Mesothelial cell of epicardium (in vitro differentiated cells): ENCODE measurements at places on chromosomes 5 and 9.
A peak's percentile ranks its signal among the peaks of the same experiment; 100 is the strongest.

DNA sequence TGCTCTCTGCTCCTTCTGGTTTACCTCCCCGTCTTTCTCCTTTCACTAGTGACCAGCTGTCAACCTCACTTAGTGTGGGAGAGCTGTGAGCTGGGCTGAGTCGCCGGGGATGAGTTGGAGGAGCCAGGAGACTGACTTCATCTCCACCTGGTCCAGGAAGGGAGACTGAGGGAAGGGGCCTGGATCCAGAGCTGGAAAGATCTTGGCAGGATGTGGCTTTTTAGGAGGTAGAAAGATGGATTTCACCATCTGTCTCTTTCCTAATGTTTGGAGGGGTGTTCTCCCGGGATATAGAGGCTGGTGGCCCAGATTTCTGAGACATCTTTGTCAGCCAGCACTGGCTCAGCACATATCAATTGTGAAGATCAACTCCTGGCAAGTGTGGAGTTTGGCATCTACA is 37.1 kb upstream of the TNC start:
- H3K4me1 ChIP-seq: peaks cover 4% of the 10 kb centered on the region
- H3K36me3 ChIP-seq: no peaks in the 10 kb centered on the region
- DNase-seq: no peak

DNA sequence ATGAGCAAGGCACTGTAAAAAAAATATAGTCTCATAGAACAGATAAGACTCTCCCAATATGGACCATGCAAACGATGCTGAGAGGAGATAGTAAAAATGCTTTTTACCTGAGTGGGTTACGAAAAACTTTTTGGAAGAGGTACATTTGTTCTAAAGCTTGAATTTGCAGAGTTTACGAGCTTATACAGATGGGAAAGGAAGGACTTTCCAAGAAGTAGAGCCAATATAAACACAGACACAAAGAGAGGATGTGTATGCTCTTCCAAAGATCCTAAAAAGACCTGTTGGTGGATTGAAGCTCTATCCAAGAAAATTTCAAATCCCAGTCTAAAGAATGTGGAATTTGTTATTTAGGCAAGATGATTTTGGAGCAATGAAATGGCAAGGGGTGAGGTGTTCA is 127.1 kb upstream of the SLCO6A1 start:
- H3K27ac ChIP-seq: no peak overlapping the region
- no peak overlapping the region for H3K4me3 ChIP-seq
- H3K4me1 ChIP-seq: peaks cover 23% of the 10 kb centered on the region
- no peaks in the 10 kb centered on the region for H3K36me3 ChIP-seq
- no peaks in the 10 kb centered on the region for H3K27me3 ChIP-seq

GRCh38 chr5:54226215-54226614 is 84.2 kb downstream of the ARL15 start:
- peaks cover 14% of the 10 kb centered on the region for H3K4me1 ChIP-seq
- H3K27me3 ChIP-seq: peaks cover 1% of the 10 kb centered on the region
- no peak for DNase-seq
- no peaks in the 10 kb centered on the region for H3K36me3 ChIP-seq

DNA sequence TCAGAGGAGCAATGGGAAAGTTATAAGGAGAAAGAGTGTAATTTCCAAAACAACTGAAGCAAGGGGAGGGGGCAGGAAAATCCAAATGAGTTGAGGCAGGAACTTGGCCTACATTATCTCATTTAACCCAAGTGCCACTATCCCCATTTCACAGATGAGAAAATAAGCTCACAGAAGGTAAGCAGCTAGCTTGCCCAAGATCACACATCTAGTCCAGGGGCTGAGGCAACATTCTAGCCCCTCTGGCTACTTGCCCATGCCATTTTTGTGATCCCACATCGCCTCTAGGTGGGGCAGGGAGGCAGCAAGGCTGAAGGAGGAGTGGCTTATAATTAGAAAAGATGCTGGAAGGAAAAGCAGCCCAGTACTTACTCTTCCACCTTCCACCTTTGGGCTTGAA is 2.6 kb upstream of the PSIP1 start:
- no peak overlapping the region for H3K4me3 ChIP-seq
- no peak overlapping the region for H3K27ac ChIP-seq
- no peaks in the 10 kb centered on the region for H3K36me3 ChIP-seq
- H3K27me3 ChIP-seq: no peaks in the 10 kb centered on the region

DNA sequence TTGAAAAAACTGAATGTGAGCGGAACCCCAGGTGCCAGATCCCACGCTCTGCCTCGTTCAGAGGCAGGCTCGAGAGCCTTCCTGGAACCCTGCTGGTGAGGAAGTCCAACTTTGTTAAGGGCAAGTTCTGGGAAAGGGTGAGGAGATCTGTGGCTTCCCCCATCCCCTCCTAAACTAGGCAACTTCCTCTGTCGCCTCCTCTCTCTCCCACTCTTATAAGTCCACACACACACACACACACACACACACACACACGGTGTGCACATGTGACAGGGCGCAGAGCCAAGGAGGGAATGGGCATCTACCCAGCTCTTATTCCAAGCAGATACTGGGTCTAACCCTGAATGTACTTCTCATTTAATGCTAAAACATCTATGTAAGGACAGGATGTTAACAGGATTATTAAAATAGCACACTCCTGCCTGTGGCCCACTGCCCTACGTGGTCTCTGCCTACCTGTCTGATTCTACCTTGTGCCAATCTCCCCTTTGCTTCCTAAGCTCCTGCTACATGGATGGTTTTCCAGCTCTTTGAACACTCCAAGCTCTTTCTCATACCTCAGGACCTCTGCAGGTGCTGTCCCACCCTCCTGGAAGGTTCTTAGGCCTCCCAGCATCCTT is 72.4 kb upstream of the FBXW11 start:
- peaks cover 8% of the 10 kb centered on the region for H3K4me1 ChIP-seq
- no peaks in the 10 kb centered on the region for H3K27me3 ChIP-seq
- no peak overlapping the region for H3K27ac ChIP-seq
- no peak for DNase-seq
- H3K36me3 ChIP-seq: peaks cover 2% of the 10 kb centered on the region
- no peak overlapping the region for H3K4me3 ChIP-seq

DNA sequence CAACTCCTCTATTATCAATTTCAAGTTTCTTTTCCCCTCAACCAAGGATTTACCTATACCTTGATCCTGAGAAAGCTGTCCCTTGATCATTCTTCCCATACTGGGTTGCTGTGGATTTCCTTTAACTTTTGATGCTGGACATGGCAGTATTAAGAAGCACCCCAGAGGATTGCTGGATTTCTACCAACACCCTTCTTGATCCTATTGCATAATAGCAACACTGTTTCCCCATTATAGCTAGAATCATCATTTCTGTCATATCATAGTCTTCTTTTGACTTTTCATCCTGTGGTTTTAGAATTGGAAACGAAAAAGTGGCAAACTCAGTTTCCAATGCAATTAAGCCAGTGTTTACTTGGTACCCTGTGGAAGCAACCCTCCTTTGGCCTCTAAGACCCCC is 154.9 kb downstream of the ARRDC3 start:
- H3K27me3 ChIP-seq: no peaks in the 10 kb centered on the region
- no peak for DNase-seq
- no peak overlapping the region for H3K4me3 ChIP-seq
- H3K36me3 ChIP-seq: no peaks in the 10 kb centered on the region

GRCh38 chr9:121741228-121741918 is 89.9 kb downstream of the DAB2IP start:
- no peaks in the 10 kb centered on the region for H3K36me3 ChIP-seq
- no peak overlapping the region for H3K4me3 ChIP-seq
- no peak overlapping the region for H3K27ac ChIP-seq
- no peak for DNase-seq
- H3K4me1 ChIP-seq: peaks cover 25% of the 10 kb centered on the region

DNA sequence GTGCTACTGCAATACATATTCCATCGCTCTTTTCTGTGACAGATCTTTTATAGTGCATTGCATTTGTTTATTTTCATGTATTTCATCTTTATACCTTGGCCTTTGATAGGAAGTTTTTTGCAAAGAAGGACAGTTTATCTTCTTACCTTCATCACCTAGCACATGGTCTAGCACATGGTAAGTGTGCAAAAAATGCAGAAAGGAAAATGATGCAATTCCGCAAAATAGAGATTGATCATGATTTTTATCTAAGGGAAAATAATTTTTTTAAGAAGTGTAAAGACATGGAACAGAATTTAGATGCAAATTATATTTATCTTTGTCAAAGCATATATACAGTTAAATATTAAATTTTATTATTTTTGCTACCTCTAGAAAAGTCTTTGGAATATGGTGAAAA is 19.2 kb upstream of the NIM1K start:
- H3K4me3 ChIP-seq: no peak overlapping the region
- peaks cover 42% of the 10 kb centered on the region for H3K36me3 ChIP-seq
- no peaks in the 10 kb centered on the region for H3K4me1 ChIP-seq

DNA sequence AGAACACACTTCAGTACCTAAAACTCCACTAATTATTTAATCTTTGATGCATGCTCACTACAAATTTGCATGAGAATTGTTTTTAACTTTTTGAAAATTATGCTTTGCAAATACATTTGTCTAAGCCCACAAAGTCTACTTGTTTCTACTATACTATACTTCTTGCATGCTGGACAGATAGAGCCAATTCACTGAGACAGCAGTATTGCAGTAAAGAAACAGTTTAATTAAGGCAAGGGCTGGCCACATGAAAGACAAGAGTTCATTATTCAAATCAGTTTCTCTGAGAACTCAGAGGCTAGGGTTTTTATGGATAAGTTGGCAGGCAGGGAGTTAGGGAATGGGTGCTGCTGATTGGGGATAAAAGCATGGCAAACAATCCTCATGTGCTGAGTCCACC is 6.0 kb upstream of the FXN start:
- H3K27ac ChIP-seq: no peak overlapping the region
- H3K4me3 ChIP-seq: no peak overlapping the region
- H3K27me3 ChIP-seq: peaks cover 3% of the 10 kb centered on the region
- no peaks in the 10 kb centered on the region for H3K4me1 ChIP-seq
- H3K36me3 ChIP-seq: no peaks in the 10 kb centered on the region

DNA sequence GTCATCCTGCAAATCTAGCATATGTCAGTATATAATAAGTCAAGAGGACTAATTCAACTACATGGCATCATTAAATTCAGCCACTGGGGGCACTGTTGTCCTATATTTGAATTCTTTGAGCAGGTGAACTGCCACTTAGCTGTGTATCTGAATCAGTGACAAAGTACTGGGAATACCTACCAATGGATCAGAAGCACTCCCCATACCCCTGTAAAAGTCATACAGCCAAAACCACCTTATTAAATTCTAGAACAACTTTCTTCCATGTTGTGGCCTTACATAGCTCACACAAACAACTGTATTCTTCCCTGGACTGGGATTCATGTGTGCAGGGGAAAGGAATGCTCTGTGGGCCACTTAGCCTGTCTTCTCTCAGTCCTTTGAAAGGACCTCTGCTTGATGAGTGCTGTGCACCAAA is 57.4 kb upstream of the PLPP6 start:
- H3K4me3 ChIP-seq: no peak overlapping the region
- no peak overlapping the region for H3K27ac ChIP-seq
- no peaks in the 10 kb centered on the region for H3K4me1 ChIP-seq
- H3K36me3 ChIP-seq: no peaks in the 10 kb centered on the region
- DNase-seq: peak; percentile 59

GRCh38 chr9:2082772-2083171 is 67.6 kb downstream of the SMARCA2 start:
- no peaks in the 10 kb centered on the region for H3K27me3 ChIP-seq
- no peak overlapping the region for H3K27ac ChIP-seq
- peaks cover 49% of the 10 kb centered on the region for H3K36me3 ChIP-seq
- no peak for DNase-seq
- no peak overlapping the region for H3K4me3 ChIP-seq

DNA sequence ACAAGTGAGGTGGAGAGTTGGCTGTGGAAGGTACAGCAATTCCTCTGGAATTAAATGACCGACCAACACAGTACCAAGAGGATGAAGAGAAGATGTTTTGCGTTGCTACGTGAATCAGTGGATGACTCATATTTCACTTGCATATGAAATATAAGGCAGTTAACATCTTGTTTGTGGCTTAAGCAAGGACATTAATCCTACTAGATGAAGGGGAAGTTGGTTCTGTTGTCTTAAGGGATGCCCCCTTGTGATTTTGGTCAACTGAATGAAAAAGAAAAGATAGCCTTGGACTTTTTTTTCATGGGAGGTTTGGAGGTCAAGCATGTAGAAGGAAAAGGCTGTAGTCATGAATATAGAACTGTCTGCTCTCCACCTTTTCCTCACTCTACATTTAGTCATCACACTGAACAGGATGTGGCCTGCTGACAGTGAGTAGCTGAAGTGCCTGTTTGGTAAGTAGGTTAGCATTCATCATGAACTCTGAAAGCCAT is 33.9 kb downstream of the VLDLR start:
- no peak overlapping the region for H3K27ac ChIP-seq
- peaks cover 41% of the 10 kb centered on the region for H3K36me3 ChIP-seq
- no peaks in the 10 kb centered on the region for H3K27me3 ChIP-seq
- no peaks in the 10 kb centered on the region for H3K4me1 ChIP-seq

GRCh38 chr5:127311781-127312525 is 21.4 kb downstream of the MEGF10 start:
- DNase-seq: no peak
- no peak overlapping the region for H3K27ac ChIP-seq
- H3K27me3 ChIP-seq: peaks cover 13% of the 10 kb centered on the region
- peaks cover 5% of the 10 kb centered on the region for H3K4me1 ChIP-seq
- H3K4me3 ChIP-seq: no peak overlapping the region
- H3K36me3 ChIP-seq: no peaks in the 10 kb centered on the region

DNA sequence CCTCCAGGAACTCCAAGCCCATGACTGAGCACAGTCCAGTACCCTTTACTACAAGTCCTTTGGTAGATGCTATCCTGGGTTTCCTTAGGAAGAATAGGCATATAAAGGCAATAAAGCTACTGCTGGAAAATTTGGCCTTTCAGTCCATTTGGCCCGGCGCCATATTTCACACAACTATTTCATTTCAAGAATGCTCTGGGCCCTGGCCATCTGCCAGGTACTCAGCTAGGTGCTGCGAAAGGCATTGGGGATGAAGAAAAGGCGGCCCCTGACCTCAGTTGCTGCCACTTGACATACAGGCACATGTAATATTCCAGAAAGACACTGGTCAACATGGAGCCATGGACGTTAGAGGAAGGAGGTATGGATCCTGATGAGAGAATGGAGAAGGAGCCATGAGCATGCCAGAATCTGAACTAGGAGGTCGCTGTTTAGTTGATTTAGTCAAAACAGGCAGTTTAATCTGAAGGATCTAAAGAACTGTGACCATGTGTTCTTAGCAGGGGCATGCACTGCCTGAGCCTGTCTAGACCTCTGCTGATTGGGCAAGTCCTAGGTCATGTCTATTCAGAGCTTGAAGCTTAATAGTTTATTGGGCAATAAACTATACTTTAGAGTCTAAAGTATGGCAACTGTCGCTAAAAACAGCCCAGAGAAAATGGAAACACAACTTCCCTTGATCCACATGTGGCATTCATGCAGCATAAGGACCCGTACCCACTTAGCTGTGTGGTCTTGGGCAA is 149.3 kb downstream of the MELK start:
- peak; percentile 55 for DNase-seq
- H3K4me3 ChIP-seq: no peak overlapping the region
- peaks cover 37% of the 10 kb centered on the region for H3K27me3 ChIP-seq
- H3K4me1 ChIP-seq: no peaks in the 10 kb centered on the region
- H3K27ac ChIP-seq: no peak overlapping the region
- no peaks in the 10 kb centered on the region for H3K36me3 ChIP-seq

- no peak overlapping the region for H3K4me3 ChIP-seq
- H3K27ac ChIP-seq: no peak overlapping the region
- H3K27me3 ChIP-seq: peaks cover 33% of the 10 kb centered on the region
- no peak for DNase-seq
These were observed 2.4 kb downstream of the GLIPR2 start for GRCh38 chr9:36138901-36139300.
